ENCODE measurements at places on chromosomes 4 and X.
A peak's percentile ranks its signal among the peaks of the same experiment; 100 is the strongest.

DNA sequence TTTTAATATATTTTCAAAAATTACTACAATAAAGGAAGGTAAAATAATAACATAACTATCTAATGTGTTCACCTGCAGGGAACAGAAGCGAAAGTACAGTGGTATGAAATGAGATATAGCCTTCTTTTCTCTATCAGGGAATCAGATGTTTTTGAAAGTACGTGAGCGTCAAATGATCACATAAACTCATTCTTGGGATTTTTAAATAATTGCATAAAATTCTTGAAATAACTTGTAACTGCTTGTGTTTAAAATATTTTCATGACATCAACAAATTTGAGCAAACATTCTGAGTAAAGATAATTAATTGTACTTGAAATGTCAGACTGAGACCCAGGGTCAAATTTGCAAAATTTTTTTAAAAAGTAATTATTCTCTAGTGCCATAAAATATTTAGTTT is 193.5 kb upstream of the NEIL3 start:
- no peak for DNase-seq

GRCh38 chr4:158496030-158496741 is 25.5 kb upstream of the RXFP1 start:
- peak; percentile 46 for DNase-seq

DNA sequence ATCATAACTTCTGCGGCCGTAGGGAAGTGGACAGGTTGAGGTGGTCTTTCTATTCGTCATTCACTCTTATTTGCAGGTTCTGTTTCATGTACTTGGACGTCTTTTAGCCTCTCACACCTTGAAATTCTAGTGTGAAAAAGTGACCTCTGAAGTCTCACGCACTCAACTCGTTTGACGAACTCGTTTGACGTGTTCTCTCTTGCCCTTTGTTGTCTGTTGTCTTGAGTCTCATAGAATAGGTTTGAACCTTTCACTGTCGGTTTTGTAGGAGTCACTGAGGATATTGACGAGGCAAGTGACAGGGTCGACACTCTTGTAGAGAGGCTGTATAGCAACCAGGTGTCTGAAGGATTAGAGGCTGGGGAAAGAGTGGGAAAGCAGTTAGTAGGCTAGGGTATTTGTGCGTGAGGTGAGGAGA is 1.1 kb upstream of the PGRMC2 start:
- peak; percentile 61 for DNase-seq

GRCh38 chr4:183349673-183350072 is 27.4 kb upstream of the CLDN24 start:
- no peak for DNase-seq

DNA sequence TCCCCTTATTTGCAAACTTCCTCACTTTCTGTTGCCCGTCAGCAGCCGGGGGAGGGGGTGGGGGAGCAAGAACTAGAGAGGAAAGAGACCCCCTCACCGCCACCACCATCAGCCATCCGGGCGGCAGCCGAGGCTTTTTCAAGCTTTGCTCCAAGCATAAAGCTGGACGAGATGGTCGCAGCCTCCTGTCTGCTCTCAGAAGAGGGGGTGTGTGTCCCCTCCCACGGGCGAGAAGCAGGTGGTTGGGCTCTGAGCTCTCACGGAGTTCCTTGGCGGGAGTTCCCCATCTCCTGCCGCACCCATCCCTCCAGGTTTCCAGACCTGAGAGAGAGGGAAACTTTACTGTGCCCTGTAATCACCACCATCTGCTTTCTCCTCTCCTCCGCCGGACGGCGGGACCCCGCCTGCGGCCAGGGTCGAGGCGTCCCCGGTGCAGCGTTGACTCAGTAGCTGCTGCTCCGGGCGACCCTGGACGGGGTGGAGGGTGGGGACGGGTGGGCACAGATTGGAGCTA is 4.7 kb upstream of the ARX start:
- DNase-seq, result no peak

- DNase-seq, result no peak
Measured at GRCh38 chrX:49767236-49767635, 61.9 kb upstream of the PAGE4 start.

- peak; percentile 77 for DNase-seq
Measured at GRCh38 chrX:119398974-119399771, at the start of gene SLC25A43. Gene SLC25A43 (plus strand): TSS chrX:119399336. CDS start chrX:119399404, 68 bp downstream.

GRCh38 chrX:9510366-9510765 is 45.5 kb downstream of the TBL1X start:
- no peak for DNase-seq

GRCh38 chr4:138259271-138259670 is 17.1 kb upstream of the SLC7A11 start:
- no peak for DNase-seq

GRCh38 chr4:99518601-99519295 is 7.9 kb downstream of the C4orf17 start:
- DNase-seq, result peak; percentile 6

- peak; percentile 19 for DNase-seq
Measured at GRCh38 chr4:89586864-89587263, 250.1 kb downstream of the SNCA start.

DNA sequence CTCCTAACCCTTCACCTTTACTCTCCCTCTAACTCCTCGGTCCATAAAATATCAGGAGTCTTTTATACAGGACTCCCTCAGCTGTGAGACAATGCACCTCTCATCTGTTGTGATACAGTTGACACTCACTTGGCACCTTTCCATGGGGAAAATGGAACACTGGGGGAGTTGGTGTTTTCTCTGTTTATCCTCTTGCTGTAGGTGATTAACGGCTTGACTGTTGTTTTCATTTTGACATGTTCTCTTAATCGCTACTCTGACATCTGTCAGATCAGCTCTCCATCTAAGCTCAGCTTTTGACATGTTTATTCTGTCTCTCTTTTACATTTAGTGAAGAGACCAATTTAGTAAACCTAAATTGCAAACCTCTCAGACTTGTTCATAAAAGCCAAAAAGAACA is 604.8 kb downstream of the TRAM1L1 start:
- no peak for DNase-seq

DNA sequence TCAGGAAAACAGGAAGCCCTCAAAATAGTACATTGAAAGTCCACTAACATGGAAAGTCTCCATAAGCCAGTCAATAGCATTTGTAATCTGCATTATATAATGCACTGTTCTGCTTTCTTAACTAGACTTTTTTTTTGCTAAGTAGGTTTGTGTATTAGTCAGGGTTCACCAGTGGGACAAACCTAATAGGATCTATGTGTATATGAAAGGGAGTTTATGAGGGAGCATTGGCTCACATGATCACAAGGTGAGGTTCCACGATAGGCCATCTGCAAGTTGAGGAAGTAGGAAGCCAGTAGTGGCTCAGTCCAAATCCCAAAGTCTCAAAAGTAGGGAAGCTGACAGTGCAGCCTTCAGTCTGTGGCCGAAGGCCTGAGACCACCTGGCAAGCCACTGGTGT is 116.0 kb downstream of the MXRA5 start:
- no peak for DNase-seq

DNA sequence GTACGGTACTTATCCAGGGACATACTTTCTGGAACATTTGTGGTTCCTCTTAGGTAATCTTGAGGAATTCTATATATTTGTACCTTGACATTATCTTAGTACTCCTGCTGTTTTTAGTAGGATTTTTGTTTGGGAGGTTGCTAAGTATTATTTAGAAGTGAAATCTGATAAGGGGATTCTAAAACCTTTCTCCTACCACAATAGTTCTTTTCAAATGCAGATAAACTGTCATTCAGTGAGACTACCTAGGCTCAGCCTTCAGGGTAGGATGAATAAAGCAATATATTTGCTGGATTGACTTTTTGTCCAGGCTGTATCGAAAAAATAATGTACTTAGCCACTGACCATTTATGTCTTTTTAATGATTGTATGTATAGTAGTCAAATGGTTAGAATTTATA is 25.4 kb downstream of the DIAPH2 start:
- DNase-seq, result no peak

DNA sequence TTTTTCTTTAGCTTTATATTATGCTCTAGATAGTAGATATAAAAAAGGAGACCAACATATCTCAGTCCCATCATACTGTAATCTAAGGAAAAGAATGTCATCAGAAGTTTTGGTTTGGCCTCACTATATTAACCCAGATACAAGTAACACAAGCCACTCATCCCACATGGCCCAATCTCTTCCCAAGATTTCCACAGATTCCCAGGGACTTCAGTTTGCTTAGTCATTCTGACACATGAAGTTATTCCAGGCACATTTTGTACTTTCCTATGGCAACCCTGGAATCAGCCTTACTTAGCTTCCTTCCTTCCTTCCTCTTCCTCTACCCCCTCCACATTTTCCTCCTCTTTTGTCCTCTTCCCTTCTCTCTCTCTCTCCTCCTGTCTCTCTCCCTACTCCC is 21.7 kb upstream of the DCLK2 start:
- no peak for DNase-seq

DNA sequence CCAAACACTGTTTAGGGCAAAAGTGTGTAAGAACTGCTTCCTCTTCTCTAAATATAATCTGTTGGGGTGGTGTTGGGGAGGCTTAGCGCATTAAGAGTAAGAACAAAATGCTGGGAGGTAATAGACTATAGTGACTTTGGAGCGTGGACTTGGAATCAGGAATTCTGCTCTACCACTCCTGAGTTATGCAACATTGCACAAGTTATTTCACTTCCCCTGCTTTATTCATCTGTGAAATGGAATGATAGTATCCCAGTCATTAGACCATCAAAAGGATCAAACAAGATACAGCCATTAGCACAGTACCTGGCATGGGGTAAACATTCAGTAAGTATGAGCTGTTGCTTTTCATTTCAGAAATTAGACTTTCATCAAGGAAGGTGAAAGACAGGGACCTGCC is 58.7 kb downstream of the IGFBP7 start:
- no peak for DNase-seq

DNA sequence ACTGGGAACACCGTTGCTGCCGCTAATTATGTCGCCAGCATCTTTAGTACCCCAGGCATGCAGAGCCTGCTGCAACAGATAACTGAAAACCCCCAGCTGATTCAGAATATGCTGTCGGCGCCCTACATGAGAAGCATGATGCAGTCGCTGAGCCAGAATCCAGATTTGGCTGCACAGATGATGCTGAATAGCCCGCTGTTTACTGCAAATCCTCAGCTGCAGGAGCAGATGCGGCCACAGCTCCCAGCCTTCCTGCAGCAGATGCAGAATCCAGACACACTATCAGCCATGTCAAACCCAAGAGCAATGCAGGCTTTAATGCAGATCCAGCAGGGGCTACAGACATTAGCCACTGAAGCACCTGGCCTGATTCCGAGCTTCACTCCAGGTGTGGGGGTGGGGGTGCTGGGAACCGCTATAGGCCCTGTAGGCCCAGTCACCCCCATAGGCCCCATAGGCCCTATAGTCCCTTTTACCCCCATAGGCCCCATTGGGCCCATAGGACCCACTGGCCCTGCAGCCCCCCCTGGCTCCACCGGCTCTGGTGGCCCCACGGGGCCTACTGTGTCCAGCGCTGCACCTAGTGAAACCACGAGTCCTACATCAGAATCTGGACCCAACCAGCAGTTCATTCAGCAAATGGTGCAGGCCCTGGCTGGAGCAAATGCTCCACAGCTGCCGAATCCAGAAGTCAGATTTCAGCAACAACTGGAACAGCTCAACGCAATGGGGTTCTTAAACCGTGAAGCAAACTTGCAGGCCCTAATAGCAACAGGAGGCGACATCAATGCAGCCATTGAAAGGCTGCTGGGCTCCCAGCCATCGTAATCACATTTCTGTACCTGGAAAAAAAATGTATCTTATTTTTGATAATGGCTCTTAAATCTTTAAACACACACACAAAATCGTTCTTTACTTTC is 1.8 kb downstream of the UBQLN2 start:
- no peak for DNase-seq

DNA sequence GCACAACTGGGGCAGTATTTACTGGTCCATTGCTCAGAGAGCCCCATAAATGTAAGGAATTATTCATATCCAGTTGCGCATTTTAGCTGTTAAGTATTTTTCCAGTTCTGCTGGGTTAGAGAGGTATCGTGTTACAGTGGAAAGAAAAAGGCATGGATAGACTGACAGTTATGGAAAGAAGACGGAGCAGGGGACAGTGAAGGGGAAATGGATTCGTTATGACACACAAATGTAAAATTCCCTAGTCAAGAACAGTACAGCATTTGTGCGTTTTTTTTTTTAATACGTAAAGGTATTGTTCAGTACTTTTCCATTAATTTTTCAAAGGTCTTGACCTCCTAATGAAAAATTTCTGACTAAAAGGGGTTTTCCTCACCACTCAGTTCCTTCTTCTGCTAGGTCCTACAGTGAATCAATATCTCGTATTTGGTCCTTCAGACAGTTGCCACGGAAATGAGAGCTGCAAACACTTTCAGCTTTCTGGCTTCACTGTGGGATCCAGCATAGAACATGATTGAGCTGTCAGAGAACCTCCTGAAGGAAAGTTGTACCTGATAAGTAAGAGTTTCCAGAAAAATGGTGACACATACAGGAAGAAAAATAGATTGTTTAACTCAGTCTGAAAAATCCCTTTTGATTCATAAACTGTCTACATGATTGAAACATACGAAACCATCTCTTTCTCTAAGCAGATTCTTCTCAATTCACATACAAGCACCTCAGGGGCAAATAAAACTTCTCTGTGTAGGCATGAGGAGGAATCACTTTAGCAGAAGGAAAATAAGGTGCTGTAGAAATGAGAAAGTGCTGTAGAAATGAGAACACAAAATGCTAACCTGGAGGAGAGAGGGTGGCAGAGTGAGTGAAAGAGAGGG is 21.8 kb upstream of the BBS12 start:
- no peak for DNase-seq

DNA sequence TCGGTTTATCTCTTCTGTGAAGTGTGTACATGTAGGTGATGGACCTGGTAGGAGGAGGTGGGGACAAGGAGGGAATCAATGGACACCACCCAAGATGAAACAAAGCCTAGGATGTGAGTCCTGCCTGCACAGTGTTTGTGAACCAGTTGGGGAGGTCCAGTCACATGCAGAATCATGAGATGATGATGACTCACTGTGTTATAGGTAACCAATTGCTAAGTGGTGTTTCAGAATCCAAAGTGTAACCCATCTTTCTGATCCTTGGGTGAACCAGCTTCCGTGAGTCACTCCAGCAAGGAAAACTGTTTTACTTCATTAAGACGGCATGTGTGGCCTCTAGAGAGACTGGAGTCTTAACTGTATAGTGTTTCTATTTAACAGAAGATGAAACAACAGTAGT is 57.9 kb upstream of the HPF1 start:
- no peak for DNase-seq

DNA sequence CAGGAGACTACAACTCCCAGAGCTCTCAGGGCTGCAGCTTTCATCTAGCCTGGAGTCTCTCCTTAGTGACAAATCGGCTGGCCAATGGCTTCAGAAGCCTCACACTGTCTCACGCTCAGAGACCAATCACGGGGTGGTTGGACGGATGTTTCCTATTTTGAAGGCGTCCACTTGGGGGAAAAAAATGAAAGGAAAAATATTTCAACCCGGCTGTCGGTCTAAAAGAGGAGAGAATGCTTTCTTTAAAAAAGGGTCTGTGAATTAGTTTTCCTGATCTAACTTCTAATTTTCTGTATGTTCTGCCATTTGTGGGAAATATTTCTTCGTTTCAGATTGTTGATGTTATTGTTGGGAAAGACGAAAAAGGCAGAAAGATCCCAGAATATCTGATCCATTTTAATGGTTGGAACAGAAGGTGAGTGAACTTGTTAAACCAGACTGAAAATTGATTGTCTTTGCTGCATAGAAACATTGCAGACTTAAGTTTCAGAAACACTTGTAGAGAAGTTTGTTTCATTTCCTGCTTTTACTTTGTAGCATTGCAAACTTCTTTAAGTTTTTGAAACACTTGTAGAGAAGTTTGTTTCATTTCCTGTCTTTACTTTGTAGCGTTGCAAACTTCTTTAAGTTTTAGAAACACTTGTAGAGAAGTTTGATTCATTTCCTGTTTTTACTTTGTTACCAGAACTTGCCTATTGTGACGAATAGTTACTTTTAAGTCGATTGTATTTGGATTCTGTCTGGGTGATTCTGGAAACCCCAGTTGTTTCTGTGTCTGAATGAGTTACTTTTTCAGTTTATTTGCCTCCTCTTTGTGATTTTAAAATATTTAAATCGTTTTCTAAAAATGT is 1.6 kb downstream of the MSL3 start:
- peak; percentile 88 for DNase-seq

All from NB4 (cell line).